Amniotic stem cell (primary cell): ENCODE measurements at places on chromosomes 11 and 22.

- DNase-seq = no peak
Measured at GRCh38 chr11:104075706-104076105, 39.3 kb downstream of the DDI1 start.

DNA sequence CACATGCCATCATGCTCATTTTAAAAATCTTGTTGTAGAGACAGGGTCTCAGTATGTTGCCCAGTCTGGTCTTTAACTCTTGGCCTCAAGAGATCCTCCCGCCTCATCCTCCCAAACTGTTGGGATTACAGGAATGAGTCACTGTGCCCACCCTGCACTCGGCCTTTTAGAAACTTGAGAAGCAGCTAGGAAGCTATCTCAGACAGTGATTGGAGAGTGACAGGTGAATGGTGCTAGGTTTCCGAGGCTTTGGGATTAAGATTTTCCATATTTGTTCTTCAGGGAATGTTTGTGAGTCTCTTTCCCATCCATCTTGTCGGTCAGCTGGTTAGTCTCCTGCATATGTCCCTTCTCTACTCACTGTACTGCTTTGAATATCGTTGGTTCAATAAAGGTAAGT, 10.5 kb downstream of the EI24 start:
- no peak for DNase-seq

DNA sequence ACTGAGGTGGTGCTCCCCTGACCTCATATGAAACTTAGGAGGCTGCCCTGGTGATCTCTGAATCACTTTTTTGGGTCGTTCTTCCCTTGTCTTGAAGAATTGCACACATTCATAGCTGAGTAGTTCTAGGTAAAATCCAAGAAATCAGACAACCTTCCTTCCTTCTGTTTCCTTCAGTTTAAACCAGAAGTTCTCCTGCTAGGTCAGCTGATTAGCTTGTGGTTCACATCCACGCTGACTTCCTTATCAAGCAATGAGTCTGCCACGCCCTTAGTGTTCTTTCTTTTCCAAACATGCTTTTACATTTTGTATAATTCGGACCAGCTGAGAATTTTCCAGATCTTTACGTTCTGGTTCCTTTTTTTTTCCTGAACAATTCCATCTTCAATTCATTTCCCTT, 892.8 kb downstream of the NTM start:
- DNase-seq = no peak

DNA sequence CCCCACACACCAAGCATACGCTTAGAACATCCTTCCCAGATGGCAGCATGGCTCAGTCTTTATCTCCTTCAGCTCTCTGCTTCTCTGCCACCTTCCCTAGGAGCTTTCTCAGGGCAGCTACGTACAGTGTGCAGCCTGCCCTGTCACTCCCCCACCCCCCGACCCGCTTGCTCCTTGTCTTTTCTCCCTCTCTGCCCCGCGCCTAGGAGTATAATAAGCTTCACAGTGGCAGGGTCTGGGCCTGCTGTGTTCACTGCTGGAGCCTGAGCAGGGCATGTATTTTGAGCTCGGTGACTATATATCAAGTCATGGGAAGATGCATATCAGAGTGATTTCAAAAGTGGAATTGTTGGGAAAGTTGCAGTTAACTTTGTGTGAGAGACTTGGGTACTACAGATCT, 55.8 kb upstream of the ADSL start:
- DNase-seq = no peak

- DNase-seq = no peak
Measured at GRCh38 chr22:36279219-36279666, 26.3 kb downstream of the APOL1 start.

DNA sequence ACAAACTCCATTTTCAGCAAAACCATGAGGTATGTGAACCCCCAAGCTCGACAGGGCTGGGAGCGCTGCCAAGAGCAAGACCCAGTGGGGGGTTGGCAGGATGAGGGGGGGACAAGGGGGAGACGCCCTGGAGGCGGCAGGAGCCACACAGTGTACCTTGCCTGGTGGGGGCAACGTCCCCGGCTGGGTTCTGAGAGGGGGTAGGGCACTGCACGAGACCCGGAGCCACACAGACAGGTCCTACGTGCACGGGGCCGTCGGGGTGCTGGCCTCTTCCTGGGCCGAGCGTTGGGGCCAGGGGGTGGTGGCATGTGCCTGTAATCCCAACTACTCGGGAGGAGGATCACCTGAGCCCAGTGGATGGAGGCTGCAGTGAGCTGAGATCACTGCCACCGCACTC, 28.8 kb downstream of the TBX1 start:
- DNase-seq = no peak

DNA sequence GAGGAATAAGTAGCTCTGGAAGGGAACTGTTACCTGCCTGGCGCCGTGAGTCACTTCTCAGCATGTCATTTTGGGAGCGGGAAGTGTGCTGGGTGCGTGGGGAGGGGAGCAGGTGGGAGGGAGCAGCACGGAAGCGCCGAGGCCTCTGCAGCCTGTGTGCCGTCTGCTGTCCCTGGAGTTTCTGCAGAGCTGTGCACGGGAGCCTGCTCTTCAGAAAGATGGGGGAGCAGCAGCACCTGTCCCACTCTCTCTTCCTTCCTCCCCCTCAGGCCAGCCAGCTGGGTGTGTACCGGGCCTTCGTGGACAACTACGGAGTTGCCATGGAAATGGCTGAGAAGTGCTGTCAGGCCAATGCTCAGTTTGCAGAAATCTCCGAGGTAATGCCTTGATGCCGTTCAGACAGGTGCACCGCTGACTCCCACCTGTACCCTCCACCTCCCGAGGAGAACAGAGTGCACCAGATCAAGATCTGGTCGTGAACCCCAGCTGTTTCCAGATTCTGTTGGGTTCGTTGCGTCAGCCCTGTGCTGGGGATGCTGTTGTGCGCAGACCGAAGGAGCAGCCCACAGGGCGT, 87.9 kb downstream of the BCR start:
- DNase-seq = no peak

- DNase-seq = peak; percentile 52
Measured at GRCh38 chr11:23078289-23078971, 218.2 kb upstream of the CCDC179 start.

DNA sequence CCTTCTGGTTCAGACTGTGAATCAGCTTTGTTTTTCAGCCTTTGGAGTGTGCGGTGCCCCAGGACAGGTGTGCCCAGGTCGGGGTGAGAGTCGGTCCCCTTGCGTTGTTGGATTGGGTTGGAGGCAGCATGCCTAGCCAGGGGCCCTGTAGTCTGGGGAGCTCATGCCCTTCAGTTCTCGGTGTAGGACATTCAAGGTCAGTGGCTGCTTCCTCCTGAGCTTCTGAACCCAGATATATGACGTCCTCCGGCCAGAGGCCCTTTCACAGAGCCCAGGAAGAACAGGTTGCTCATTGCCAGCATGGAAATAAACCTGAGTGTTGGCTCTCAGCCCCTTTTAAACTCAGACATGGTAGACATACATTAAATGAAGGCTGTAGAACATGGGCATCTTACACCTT, 2.7 kb downstream of the CSRP3 start:
- DNase-seq = no peak

DNA sequence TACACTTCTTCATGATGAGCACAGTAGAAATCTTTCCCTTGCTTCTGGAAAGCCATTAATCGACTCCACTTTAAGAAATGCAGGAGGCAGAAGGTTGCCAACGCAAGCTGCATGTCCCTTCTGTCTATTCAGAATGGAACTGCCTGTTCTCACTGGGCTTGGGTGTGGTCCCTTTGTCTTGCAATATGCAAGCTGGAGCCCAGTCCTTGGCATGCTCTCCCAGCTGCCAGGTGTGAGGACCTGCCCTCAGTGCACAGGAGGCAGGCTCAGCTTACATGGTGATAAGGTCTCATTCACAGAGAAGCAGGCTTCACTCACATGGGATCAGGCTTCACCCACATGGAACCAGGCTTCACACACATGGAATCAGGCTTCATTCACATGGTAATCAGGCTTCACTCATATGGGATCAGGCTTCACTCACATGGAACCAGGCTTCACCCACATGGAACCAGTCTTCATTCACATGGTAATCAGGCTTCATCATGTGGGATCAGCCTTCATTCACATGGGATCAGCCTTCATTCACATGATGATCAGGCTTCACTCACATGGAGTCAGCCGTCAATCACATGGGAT, 59.2 kb upstream of the USP47 start:
- DNase-seq = no peak

DNA sequence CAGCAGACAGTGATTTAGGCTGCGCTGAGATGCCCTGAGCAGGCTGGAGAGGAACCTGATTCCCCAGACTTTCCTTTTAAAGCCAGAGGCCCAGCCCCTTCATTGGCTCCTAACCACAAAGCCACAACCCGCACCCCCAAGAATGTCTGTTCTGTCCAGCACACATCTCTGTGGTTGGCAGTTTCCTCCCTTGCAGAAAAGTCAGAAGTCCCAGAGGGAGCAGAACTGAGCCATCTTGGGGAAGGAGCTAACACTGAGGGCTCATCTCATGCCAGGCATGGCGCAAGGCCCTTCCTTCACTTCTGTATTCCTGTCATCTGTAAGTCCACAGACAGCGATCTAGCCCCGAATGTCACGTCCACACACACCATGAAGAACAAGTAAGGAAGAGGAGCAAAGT, 97.1 kb upstream of the SYT13 start:
- no peak for DNase-seq

DNA sequence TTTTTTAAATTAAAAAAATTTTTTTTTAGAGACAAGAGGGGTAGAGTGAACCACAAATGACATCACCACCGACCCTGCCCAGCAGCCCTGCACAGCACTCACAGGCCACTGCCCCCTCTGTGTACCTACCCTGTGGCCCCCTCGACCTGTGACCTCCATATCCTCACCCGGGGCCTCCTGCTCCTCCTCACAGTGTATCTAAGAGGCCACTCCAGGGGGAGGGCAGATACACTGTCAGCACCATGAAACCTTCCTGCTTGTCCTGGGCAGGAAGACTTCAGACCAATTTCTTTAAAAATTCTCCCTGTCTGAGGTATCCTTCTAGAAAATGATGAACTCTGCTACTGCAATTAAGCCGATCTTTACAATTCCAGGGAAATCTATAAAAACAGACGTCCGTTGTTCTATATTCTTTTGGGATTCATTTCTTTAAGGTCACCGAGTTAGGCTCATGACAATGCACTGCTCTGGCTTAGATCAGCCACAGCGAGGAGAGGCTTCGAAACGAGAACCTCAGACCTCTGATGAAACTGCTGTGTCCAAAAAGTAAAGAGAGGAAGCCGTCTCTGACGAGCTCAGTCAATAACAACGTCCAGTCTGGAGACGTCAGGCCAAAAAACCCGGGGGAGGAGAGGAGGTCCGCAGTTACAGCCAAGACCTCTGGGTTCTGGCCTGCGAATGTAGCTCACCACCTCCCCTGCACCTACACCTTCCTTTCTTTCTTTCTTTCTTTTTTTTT, 17.5 kb downstream of the NFAM1 start:
- DNase-seq = no peak

- DNase-seq = peak; percentile 37
Measured at GRCh38 chr11:1837171-1838076, 1.4 kb upstream of the TNNI2 start.

GRCh38 chr11:24872186-24872585, 375.3 kb downstream of the LUZP2 start:
- DNase-seq = no peak
